ENCODE measurements at places on chromosomes 7 and 10.

DNA sequence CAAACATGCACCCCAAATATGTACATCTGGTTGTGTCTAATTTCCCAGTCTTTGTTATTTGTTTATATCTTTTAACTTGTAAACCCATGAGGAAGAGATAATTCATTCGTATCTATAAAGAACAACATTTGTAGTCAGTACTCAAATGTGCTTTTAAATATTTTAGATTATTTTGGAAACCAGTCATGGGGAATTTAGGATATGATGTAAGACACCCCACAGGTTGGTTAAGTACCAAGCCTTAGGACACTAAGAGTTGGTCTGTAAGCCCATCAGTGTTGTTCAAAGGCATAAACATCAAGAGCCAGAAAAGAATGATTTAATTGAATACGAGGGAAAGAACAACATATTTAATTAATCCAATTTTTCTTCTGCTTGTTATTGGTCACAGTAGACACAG is 421.1 kb upstream of the SEMA3C start:
- DNase-seq = no peak

DNA sequence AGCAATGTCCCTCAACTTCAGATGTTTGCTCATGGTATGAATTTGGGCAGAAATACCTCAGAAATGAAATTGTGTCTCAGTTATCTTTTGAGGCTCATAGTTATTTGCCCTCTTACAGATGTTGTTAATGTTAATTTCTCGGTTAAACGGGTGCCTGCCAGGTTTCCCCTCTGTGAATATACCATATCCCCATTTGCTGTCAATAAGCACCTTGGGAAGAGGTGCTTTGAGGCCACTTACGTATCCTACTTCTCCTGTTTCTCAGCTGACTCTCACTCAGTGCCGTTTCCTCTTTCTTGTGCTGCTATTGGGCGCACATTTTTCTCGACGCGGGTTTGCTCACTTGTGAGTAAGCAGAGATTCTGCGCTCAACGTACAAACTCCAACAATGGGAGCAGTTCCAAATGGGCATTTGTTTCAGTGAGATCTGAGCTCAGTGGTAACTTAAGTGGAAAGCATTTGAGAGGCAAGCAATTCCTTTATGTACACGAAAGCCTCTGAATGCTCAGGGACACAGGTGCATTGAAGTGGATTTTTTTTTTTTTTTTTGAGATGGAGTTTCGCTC is 34.8 kb upstream of the JAKMIP3 start:
- no peak for DNase-seq

DNA sequence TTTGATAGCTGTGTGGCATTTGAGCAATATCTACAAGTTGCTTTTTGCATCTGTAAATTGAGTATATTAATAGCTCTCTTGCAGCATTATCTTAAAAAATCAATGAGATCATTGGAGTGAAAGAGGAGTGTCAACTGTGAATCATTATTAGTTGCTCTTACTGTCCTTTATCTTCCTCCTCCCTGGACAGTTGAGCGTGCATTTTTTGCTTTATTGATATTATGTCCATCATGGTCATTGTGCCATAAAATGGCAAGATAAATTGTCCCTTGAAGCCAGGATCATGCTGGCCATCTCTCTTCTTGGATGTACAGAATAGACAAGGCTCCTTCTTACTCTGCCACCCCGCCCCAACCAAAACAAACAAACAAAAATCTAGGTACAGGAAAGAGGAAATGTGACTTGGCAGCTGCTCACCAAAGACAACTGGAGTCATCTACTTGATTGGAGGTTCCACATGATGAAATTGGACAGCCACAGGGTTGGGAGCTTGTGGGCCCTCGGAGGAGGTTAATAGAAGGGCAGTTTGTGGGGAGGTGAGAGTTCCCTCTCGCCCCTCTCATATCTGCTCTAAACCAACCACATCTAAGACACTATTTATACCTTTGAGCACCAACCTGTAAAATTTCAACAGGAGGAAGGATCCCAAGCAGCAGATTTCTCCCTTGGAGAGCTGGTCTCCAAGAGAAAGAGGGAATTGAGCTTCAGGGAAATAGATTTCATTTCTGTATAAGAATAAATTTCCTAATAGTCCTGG is 252.7 kb downstream of the SKIDA1 start:
- no peak for DNase-seq

DNA sequence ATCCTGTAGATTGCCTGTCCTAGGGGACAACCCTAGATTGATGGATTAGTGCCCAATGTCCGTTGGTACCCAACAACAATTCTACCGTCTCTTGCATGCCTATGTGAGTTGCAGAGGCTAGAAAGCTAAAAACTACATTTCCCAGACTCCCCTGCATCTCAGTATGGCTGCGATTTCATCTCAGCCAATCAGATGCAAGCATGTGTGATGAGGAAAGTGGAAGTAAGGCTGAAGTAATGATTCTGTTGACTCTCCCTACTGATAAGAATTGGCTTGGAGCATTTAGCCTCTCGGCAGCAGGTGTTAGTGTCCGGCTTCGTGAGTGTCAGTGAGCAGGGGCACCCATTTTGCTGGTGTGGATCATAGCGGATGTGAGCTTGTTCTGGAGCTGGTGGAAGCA is 171.9 kb downstream of the FGFR2 start:
- no peak for DNase-seq

DNA sequence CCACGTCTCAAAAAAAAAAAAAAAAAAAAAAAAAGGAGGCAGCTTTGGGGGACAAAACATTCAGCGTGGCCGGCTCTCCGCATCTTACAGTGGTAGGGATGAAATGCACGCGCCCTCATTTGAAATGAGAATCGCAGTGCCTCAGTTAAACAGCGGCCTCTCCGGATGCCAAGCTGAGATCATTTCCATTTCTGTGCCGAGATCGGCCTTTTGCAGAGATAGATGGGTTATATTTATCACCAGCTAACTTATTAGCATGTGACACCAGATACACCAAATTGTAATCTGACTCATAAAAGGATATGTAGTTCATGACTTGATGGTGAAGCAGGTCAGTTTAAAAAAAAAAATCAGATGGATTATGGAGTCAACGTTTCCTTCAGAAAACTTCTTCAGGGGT is 138.7 kb downstream of the CUX1 start:
- no peak for DNase-seq

- no peak for DNase-seq
These were observed 71.4 kb downstream of the AHR start for GRCh38 chr7:17369691-17370426.

DNA sequence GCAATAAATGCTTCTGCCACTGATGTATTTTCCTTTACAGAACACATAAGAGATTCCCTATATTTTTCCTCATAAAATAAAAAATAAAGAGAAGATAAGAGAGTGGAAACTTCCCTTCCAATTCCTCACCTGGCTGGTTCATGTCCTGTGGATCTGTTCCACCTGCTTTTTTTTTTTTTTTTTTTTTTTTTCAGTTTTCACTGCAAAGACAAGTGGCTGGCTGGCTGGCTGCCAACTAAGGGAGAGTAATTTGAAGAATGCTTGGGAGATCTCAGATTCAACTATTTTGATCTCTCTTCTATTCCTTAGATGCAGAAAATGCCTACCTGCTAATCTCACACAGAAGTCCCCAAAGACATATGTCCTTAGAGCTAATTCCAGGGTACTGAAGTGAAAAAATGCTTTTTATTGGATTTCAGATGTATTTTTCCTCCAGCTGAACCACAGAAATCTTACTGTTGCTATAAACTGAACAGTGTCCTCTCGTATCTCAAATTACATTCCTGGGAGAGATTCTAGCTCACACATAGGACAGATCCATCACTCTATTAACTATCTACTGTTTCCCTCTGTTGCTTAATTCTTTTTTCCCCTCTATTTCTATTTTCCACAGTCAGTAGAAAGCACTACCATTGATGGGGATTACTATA is 120.8 kb downstream of the NRCAM start:
- no peak for DNase-seq

GRCh38 chr10:78298835-78299234 is 265.2 kb downstream of the RPS24 start:
- no peak for DNase-seq

DNA sequence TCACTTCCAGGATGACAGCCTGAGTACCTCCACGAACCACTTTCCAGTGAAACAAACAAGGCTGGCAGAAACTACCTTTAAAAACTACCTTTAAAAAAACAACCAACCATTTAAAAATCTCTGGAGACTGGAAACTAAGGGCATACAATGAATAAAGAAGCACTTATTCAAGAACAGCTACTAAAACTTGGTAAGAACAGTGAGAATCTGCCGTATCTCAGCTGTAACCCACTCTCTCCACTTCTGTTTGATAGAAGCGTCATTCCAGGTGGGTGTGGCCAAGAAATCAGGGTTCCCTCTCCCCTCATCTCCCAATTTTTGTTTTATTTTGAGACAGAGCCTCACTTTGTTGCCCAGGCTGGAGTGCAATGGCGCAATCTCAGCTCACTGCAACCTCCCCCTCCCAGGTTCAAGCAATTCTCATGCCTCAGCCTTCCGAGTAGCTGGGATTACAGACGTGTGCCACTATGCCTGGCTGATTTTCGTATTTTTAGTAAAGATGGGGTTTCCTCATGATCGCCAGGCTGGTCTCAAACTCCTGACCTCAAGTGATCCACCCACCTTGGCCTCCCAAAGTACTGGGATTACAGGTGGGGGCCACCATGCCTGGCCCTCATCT is 158.8 kb upstream of the CHST15 start:
- no peak for DNase-seq

DNA sequence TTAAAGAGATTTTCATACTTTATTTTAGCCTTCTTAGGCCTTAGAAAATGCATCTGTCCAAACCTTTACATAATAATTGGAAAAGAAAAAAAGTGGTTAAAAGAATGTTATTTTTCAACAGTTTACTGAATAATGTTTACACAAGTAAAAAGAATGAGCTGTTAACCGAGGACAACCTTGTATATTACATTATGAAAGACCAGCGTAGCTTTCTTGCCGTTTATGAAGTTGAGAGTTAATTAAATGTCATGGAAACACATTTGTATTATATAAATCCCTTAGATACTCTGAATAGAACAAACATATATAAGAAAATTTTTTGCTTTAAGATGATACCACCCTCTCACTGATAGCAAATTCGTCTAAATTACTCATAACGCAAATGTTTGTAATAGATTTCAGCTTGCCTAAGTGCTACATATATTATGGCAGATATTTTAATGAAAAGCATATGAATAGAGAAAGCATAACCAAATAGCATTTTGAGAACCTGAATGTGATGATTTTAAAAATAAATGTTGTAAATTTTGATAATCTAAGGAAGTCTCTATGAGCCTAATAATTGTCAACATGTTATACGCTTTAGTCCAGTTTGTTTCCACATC is 9.1 kb downstream of the CACNB2 start:
- DNase-seq = no peak

GRCh38 chr7:127586346-127586745 is 950 bp upstream of the GCC1 start:
- no peak for DNase-seq

GRCh38 chr10:33546031-33546430 is 211.6 kb upstream of the NRP1 start:
- no peak for DNase-seq

- DNase-seq = no peak
These were observed 28.8 kb upstream of the ICA1 start for GRCh38 chr7:8290645-8291308.

DNA sequence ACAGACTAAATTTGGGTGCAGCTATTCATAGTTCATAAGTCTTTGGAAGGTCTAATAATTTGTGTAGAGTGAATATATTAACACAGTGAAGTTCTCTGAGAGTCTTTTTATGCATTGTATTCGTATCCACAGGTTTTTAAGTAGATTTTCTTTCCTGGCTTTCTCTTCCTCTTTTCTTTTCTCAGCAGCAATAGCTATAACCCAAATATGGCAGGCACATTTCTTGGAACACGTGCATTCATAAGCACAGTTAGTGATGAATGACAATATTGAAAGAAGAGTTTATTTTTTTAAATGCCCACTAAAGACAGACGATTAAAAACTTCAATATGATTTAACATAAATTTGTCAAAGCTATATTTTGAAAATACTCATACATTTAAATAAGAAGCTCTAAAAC is 220.5 kb upstream of the MBL2 start:
- no peak for DNase-seq

- DNase-seq = no peak
These were observed 41.6 kb upstream of the AQP1 start for GRCh38 chr7:30869794-30870611.

GRCh38 chr10:112203328-112204076 is 19.9 kb upstream of the GPAM start:
- no peak for DNase-seq

DNA sequence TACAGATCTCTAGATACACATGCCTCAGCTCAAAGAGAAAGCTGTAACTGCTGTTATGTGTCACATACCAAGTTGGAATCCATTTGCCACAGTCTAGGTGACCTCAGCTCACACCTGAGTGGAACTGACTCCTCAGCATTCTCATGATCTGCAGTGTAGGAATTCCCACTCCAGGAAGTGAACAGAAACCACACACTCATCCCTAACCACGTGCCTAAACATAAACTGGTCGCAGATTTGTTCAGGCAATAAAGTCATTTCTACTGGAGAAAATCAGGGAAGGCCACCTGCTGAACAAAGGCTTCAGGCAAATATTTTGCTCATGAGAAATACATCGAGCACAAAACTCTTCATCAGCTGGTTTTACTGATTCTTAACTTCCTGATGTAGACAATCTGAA is 23.0 kb upstream of the ZMYND11 start:
- DNase-seq = no peak

DNA sequence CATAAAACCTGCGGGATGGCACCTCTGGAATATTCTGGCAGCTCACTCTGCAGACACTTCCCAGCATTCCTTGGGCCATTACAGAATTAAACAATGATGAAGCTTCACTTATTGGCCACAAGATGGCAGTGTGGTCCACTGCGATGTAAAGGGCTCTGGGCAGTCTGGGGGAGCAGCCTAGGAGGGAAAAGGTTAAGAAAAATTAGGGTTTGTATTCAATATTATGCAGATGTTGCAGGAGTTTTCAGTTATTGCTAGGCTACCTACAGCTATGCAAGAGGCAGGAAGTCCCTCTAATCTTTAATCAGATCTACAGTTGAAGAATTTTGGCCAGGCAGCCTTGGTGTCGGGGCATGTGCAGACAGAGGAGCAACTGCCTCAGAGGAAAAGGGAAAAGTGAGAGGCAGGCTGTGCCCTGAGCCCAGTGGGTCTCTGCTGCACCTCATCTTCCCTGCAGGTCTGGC is 233.2 kb upstream of the PRSS1 start:
- DNase-seq = no peak

- DNase-seq = no peak
These were observed 6.3 kb upstream of the SMKR1 start for GRCh38 chr7:129495987-129496386.
